ENCODE measurements at places on chromosomes 7 and 10.

DNA sequence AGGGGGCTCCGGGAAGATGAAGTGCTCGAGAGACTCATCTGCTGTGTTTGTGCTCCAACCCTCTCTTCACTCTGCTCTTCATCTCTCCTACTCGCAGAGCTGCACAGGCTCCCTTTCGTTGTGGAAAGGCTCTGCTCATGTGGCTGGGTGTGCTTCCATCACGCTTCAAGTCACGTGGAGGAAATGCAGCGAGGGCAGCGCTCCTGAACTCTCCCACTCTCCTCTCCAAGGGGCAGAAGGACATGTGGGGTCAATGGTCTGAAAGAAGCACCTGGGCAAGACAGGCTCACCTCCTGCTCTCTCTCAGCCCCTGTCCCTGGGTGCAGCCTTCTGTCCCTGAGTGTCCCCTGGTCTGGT, 72.6 kb downstream of the USP6NL start:
- no peak for DNase-seq

DNA sequence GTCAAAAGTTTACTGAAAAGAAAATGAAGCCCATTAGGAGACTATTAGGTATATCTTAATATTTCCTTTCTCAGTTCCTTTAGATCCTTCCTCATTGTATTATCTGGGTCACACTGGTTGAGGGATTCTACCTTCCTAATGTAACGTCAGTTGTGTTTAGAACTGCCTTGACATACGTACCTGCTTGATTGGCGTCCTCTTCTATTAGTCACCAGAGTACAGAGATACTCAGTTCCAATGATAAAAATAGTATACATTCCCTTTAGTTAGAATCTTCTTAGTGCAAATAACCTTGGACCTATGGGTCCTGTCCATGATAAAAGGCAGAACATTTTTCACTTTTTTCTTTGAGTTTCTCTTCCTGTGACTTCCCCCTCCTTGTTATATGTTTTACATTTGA, 45.2 kb downstream of the AHCYL2 start:
- DNase-seq, result no peak

- no peak for DNase-seq
Observed at GRCh38 chr7:130092598-130092997, 22.3 kb downstream of the KLHDC10 start.

- DNase-seq, result no peak
Observed at GRCh38 chr10:77837925-77838595, 88.5 kb downstream of the DLG5 start.

DNA sequence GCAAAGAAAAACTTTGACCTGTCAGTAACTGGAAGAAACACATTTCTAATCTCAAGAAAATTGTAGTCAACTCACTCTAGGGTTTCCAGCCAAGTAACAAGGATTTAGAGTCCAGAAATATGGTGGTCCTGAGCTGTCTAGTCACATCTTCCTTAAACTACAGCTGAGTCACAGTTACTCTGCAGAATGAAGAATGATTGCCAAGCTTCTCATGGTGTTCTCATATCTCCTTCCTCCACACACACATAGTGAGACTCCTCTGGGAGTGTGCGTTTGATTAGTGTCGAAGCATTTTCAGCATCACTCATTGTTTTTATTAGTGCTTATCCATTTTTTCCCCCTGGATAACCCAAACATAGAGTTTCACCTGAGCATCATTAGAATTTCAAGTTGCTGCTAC, 93.1 kb upstream of the CXCL12 start:
- DNase-seq, result no peak

GRCh38 chr7:86972072-86972471, 87.4 kb downstream of the ELAPOR2 start:
- no peak for DNase-seq

GRCh38 chr7:42709284-42709683, 202.6 kb downstream of the C7orf25 start:
- DNase-seq, result no peak

- no peak for DNase-seq
Observed at GRCh38 chr10:110783509-110784107, 88.1 kb upstream of the PDCD4 start.

GRCh38 chr7:20241911-20242261, 24.7 kb upstream of the MACC1 start:
- no peak for DNase-seq
